Spleen (tissue), 13 donors: ENCODE measurements at places on chromosomes 7 and 10. TPM values are rescaled to one million over a fixed set of nuclear protein-coding genes. Genes with fewer than 3 reads are reported as not detected.
A peak's percentile ranks its signal among the peaks of the same experiment; 100 is the strongest.

- DNase-seq: peak; percentile 59
These were observed 168.4 kb downstream of the PON1 start for GRCh38 chr7:95155965-95156364.

- peak; percentile 87 for DNase-seq
These were observed 69.1 kb downstream of the ZMIZ1 start for GRCh38 chr10:79137826-79138225.

GRCh38 chr10:10605551-10606081, 412.1 kb upstream of the CELF2 start:
- DNase-seq: no peak

CDHR3 gene
- total RNA-seq: 2.7 TPM

GRCh38 chr10:130546841-130547240, 410.6 kb downstream of the GLRX3 start:
- no peak for DNase-seq

- no peak for DNase-seq
These were observed 22.6 kb downstream of the CUTC start for GRCh38 chr10:99754670-99755069.

CDNF gene
- total RNA-seq: not detected

ATRNL1 gene
- 6.3 TPM for total RNA-seq

GRCh38 chr7:1144269-1144771, 15.7 kb downstream of the ZFAND2A start:
- DNase-seq: peak; percentile 71

ZNF804B gene
- total RNA-seq: not detected

ZNF467 gene
- total RNA-seq: 26.2 TPM

NAMPT gene
- 893 TPM for total RNA-seq

GRCh38 chr7:84510505-84510904, 315.9 kb upstream of the SEMA3A start:
- no peak for DNase-seq

DNA sequence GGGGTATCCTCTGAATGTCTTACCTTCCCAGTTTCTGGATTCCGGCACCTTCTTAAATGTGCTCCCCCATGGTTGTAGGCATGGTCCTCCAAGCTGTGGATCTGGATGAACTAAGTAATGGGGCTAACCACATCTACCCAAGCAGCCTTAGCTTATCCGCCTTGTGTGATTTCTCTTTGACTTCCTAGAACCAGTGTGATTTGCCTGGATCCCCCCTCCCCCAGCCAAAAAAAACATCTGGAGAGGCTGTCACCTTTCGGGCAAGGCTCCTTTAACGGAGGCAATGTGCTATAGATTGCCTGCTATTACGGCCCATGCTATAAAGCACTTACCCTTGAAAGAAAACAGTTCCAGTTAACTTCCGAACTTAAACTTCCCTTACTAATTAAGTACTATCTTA, 33.9 kb downstream of the C1GALT1 start:
- no peak for DNase-seq
